ENCODE measurements at places on chromosomes 1 and 21.
A peak's percentile ranks its signal among the peaks of the same experiment; 100 is the strongest.

DNA sequence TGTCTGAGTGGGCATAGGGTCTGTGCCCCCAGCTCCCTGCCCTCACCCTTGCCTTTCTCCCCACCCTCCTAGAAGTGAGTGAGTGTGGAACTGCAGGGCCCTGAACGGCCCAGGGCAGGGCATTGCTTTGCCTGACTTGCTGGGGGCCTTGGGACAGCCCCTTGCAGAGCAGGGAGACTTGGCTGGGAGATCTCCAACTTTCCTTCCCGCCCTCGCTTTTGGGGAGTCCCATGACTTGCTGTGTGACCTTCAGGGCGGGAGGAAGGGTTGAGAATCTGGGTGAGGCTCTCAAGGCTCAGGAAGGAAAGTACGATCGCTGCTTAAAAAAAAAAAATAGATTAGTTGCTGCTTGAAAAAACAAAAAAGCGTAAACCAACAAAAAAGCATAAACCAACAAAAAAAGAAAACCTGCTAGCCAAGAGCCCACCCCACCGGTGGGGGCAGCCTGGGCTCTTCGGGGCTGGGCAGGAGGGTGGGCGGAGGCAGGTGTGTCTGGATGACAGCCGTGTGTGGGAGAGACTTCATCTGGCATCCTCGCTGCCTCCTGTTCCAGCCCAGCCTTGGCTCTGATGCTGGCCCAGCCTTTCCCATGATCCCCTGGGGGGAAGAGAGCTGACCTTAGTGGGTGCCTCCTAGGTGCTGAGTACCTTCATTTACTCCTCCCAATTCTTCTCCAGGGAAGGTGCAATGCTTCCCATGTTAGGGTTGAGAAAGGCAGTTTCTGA lies 6.5 kb downstream of the NBL1 start:
- DNase-seq, result no peak

DNA sequence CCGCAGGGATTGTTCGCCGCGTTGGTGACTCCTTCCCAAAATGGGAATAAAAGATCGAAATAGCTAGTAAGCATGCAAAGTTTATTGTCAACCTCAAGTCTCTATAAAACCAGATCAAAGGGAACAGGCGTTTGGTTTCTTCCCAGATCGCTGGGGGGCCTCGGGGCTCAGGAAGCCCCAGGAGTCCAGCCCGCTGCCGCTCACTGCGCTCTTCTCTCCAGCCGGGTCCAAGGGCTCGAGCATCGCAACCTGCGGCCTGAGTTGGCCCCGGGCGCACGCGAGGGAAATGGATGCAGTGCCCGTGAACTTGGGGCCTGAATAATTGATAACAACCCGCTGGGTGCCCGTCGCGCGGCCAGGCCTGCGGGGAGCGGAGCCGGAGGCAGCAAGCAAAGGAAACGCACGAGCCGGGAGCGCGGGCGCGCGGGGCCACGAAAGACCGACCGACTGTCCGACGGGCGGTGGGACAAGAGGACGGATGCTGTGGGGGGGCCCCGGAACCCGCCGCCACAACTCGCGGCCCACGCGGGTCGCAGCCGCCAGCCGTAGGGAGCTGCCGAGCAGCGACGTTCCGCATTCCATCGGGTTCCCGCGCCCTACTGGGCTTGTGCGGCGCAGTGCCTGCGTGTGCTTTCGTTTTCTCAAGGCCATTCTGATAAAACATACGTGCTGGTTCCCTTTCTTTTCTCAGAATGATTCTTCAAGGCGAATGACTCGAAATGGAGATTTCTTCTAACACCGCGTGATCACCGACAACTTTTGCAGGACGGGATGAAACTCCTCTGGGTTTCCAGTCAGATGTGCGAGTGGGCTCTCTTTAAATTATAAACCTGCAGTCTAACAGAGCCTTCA lies 14.0 kb upstream of the ALX3 start:
- DNase-seq, result peak; percentile 59

- no peak for DNase-seq
Measured at GRCh38 chr1:67838180-67838910, 5.1 kb upstream of the GNG12 start.

DNA sequence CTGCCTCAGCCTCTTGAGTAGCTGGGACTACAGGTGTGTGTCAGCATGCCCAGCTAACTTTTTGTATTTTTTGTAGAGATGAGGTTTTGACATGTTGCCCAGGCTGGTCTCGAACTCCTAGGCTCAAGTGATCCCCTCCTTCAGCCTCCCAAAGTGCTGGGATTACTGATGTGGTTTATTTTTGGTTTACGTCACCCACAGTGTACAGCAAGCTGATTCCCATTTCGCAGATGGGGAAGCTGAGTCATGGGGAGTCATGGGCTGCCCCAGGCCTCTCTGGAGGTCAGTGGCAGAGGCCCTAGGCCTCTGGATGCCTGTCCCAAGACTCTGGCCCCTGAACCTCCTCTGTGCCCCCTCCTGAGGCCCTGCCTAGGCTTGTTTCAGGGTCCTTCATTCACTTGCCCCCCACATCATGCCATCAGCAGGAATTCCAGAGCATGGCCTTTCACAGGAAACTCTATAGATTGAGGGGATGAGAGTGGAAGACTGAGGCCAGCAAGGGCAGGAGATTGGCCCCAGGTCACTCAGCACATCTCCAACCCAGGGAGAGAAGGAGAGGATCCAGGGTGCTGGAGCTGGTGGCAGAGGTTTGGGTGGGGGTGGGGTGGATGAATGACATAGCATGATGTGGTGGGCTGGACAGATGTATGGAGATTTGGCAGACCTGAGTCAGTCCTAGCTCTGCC lies 266.0 kb downstream of the PTPRU start:
- DNase-seq, result no peak

DNA sequence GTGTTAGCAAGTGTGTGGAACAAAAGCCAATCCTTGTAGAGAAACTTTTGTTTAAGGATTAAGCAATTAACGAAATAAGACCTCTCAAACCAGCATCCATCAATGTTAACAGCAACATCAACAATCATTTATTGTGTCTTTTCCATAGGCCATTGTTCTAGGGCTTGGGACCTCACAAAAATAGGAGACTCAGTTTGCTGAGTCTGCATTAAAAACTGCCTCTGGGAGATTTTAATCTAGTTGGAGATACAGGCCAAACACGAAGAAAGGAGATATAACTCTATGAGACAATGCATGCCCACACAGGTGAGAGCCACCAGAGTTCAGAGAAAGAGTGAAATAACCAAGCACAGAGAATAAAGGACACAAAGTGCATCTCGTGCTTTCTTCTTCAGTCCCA lies 14.4 kb upstream of the SELP start:
- no peak for DNase-seq

DNA sequence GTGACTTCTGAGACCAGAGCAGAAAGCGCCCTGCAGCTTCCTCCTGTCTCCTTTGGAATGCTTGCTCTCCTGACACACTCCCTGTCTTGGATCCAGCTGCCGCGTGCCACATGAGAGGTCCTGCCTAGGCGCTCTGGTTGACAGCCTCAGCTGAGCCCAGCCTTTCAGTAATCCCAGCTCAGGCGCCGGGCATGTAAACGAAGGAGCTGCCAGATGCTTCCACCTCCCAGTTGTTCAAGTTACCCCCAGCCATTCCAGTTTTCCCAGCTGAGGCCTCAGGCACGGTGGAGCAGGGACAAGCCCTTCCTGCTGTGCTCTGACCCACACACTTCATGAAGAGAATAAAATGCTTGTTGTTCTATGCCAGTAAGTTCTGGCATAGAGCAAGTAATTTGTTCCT lies 14.3 kb upstream of the CD34 start:
- no peak for DNase-seq

GRCh38 chr1:233294913-233295236 lies 650 bp downstream of the PCNX2 start:
- DNase-seq, result peak; percentile 40

- peak; percentile 45 for DNase-seq
Measured at GRCh38 chr1:150009604-150010392, 728 bp downstream of the OTUD7B start.

- peak; percentile 5 for DNase-seq
Measured at GRCh38 chr21:35138665-35139381, 89.7 kb upstream of the RUNX1 start.

DNA sequence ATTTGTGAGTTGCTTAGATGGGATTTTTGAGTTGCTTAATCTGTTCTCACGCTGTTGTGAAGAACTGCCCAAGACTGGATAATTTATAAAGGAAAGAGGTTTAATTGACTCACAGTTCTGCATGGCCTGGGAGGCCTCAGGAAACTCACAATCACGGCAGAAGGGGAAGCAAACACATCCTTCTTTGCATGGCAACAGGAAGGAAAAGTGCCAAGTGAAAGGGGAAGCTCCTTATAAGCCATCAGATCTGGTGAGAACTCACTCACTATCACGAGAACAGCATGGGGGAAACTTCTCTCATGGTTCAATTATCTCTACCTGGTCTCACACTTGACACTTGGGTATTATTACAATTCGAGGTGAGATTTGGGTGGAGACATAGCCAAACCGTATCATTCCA lies 10.3 kb downstream of the CLIC6 start:
- no peak for DNase-seq

DNA sequence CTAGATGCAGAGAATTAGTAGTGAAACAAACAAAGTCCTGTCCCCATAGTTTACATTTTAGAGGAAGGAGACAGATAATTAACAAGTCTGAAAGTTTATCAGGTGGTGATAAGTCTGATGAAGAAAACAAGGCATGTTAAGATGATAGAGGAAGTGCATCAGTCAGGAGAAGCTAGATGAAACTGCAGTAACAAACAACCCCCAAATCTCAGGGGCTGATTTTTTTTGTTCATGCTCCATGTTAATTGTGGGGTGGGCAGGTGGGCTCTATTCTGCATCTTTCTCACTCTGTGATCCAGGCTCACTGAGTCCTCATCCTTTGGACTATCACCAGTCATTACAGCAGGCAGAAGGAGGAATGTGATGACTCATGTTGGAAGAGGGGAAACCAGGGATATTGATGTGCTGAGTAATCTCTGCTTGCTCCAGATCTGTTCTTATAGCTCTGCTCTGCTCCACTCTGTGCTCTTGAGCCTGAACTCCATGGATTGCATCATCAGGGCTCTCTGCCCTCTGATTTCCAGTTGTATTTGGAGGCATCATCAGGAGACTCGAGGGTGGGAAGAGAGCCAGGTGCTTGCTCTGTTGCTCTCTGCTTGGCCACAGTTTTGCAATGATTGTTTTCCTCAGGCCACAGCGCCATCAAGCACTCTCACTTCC lies 166.9 kb downstream of the IER5 start:
- DNase-seq, result no peak

DNA sequence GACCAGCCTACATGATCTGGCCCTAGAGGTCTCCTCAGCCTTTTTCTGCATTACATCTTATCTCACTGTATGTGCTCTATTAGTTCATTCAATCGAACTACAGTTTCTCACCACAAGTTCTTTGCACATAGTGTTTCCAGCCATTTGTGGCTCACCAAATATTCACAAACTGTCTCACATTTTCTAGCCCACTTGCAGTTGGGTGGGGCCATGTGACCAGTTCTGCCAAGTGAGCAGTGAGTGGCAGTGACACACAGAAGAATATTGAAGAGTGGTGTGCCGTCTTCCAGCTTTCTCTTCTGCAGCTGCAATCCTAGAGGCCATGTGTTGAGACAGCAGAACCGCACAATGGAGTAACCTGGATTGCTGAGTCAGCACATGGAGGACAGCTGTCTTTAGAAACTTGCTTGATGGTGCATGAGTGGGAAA lies 103.2 kb upstream of the ZNF644 start:
- DNase-seq, result peak; percentile 46

- no peak for DNase-seq
Measured at GRCh38 chr1:177190308-177190970, 19.7 kb downstream of the BRINP2 start.

GRCh38 chr1:160954158-160955104 lies at the start of gene ITLN2:
TSS of gene ITLN2 (minus strand) at chr1:160954809. CDS start at chr1:160954741, 68 bp downstream.
- DNase-seq, result peak; percentile 73

- DNase-seq, result no peak
Measured at GRCh38 chr1:163999131-163999530, 559.9 kb upstream of the PBX1 start.

GRCh38 chr21:29940361-29940760 lies 565 bp upstream of the GRIK1 start:
- no peak for DNase-seq

DNA sequence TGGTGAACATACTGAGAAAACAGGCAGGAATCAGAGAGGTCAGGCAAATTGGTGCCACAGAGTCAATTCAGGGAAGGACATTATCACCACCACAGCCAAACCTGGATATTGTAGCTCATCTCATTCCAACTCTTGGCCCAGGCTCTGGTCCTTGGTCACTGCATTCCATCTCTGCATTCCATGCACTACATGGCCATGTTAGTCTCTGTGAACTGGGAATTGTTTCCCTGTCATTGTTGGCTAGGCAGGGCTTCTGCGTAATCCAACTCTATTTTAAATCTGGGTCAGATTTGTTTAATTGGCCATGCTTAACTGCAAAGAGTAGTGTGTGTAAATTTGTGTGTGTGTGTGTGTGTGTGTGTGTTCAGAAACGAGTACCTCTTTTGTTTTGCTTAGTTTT lies 837.6 kb upstream of the ADAMTS5 start:
- DNase-seq, result no peak

- no peak for DNase-seq
Measured at GRCh38 chr1:80846966-80847365, 953.8 kb upstream of the ADGRL2 start.

Measured in GM12865 (cell line).